ENCODE measurements at places on chromosomes 11 and 22.

GRCh38 chr11:8018484-8019313 lies 31.6 kb downstream of the EIF3F start:
- peak; percentile 58 for DNase-seq

DNA sequence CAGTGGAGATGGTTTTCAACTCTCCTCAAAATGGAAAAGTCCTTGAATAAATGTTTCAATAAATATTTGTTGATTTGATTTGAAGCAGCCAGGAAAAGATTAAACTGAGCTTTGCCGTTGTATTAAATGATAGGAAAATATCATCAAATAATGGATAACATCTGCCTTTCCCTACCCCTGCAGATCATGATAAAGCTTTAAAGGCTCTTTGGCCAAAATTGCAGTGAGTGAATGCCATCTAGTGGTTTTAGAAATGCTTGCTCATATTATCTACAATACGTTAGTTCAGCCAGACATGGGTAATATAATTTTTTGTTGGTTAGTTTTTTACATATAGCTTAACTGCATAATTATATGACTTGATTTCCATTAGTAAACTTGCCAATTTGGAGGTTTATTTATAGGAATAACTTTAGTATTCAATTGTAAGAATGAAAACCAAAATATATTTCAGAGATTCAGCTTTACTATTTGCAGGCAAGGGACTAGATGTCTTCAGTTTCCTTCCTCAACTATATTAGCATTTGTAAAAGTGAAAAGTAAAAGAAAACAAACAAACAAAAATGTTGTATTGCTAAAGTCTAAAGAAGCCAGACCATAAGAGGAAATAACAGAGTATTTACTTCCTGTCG lies 159.2 kb downstream of the MSANTD4 start:
- peak; percentile 63 for DNase-seq

DNA sequence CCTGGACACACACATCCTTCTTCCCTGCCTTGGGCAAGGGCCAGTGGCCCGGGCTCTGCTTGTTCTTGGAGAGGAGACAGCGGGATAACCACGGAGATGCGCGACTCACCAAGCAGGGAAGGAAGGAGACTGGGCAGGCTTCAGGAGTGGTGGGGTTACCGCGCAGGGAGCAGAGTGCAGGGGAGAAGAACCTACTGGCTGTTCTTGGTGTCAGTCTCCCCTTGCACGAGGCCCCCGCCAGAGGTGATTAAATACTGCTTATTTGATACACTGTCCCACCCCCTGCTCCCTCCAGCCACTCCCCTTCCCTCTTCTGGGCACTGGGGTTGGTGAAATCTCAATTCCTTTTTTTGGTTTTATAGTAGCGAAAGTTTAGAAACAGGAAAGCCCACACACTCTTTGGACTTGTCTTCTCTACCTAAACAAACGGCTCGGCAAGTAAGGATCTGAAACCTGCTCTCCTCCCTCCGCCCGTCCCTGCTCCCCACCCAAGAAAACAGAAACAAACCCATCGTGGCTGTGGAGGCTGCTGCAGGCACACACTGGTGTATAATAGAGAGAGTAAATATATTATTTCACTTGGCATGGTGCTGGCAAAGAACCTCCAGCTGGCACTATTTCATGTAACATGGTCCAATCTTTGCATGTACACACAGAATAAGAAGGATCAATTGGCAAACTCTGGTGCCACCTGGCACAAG lies 10.8 kb downstream of the LARGE2 start:
- DNase-seq, result no peak

- no peak for DNase-seq
Observed at GRCh38 chr11:22734628-22735345, 68.4 kb downstream of the GAS2 start.

DNA sequence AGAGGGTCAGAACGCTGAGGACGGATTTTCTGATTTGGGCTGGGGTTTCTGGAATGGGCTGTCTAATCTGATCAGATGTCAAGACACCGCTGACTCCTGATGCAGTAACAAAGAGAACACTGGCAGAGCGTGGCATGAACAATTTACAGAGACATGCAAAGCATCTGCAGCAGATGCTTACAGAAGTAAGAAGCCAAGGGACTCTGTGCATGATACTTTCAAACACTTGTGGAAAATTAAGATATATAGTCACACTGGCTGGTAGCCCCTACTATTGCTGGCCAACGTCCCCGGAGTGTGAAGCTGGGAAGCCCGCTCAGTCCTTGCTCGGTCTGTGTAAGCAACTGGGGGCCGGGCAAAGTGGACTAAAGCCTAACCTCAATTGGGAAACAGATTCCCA lies 903.7 kb downstream of the BRD1 start:
- DNase-seq, result peak; percentile 24

DNA sequence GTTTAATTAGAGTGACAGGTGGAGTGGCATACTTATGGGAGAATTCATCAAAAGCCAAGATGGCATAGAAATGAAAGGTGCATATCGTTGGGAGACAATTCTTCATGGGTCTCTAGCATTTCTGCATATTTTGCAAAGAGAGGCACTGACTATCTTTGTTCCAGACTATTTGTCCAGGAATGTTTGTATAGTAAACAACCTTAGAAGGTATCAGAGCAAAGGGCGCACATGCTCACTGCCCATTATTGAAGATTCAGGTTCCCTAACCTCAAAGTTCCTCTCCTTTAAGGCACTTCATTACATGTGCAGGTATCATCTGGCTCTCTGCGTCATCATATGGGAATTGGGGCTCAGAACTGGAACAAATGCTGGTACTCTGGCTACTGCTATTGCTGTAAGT lies 4.7 kb upstream of the NEU3 start:
- DNase-seq, result no peak

DNA sequence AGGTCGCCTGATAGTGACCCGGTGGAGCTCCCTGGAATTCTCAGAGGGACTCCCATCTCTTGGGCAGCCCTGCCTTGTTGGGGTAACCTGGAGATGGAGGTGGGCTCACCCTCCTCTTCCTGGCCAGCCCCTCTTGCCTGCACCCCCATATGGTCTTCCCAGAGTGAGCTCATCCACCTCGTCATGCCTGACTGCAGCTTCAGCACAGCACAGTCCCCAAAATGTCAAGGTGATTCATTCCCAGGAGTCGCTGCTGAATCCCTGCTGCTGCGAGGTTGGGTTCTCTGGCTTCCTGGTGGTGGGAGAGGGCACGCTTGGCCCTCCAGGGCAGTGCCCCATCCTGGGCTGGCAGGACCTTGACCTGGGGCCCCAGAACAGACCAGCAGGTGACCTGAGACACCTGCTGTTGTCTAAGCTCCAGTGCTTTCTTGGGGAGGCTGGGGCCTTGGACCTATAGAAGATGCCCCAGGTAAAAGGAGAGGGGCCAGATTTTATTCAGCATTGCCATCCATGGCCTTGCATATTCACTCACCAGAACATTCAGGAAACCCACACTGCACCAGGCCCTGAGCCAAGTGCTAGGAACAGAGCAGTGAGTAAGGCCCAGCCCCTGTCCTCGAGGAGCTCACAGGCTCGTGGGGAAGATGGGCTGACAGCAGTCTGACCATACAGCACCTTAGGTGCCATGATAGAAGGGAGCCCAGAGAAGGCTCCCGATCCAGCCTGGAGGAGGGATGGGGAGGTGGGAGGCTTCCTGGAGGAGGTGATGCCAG lies 72.9 kb downstream of the CACNA1I start:
- no peak for DNase-seq

DNA sequence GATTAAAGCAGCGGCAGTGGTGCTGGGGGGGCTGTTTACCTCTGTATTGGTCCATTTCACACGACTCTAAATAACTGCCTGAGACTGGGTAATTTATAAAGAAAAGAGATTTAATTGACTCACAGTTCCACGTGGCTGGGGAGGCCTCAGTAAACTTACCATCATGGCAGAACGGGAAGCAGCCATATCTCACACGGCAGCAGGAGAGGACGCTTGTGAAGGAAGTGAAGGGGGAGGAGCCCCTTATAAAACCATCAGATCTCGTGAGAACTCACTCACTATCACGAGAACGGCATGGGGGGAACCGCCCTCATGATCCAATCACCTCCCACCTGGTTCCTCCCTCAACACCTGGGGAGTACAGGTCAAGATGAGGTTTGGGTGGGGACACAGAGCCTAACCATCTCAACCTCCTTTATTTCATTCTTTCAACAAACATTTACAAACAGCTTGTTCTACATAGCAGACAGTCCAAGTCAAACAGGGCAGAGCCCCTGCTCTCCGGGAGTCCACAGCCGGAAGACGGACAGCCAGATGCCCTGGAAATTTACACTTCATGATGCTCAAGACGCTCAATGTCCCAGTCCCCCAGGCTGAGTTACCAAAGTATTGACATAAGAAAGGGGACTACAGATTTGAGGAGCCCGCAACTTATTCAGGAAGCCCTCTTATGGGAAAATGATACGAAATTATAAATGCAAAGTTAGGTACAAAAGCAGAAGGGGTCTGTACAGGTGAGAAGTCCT lies 26.3 kb upstream of the HMGXB4 start:
- no peak for DNase-seq

- no peak for DNase-seq
Observed at GRCh38 chr11:88475991-88476418, 138.5 kb upstream of the CTSC start.

- DNase-seq, result no peak
Observed at GRCh38 chr11:46675288-46675851, 25.0 kb downstream of the ARHGAP1 start.

DNA sequence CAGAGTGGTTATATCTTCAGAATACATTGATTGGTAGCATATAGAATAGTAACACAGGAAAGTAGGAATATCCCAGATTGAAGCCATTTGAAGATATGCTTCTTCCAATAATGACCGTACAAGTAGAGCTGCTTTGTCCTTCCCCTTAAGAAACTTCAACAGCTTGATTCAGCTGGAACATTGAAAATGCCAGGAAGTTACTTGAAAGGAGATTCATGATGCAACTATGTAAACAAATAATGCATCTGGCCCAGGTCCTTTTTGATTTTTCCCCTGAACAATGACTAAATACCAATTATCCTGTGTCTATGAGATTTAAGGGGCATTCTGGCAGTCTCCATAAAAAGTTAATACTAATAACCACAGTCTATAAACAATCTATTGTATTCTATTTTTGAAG lies 3.0 kb downstream of the DKK3 start:
- DNase-seq, result no peak

DNA sequence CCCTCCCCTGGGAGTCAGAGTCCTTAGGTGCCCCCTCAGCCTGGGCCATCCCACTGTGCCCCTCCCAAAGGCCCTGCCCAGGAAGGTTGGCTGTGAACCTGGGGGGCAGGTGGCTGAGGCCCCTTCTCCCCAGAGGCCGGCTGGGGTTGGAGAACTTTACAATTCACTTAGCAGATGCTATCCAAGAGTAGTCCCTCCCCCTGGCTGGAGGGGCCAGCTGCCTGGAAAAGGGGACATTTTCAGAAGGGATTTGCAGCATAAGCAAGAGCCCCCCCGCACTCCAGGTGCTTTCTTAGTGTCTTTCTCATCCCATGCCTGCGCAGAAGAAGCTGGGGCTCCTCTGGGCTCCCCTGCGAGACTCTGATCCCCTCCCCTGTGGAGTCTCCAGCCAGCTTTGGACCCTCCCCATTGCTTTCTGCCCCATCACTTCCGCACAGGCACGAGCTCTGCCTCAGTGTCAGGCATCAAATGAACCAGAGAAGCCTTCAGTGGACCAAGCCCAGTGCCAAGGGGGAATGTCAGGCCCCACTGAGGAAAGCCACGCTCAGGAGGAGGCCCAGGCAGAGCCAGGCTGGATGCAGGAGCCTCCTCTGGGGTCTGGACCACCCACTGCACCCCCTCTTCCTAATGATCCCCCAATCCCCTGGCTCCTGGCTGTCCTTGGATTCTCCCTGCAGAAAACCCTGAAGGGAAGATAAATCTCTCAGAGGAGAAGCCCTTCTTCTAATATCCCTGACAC lies 3.7 kb downstream of the SSTR3 start:
- no peak for DNase-seq
